Naive thymus-derived CD8-positive, alpha-beta T cell (primary cell): ENCODE measurements at places on chromosomes 7 and 10. TPM values are rescaled to one million over a fixed set of nuclear protein-coding genes. Genes with fewer than 3 reads are reported as not detected.

Gene SGCE
- total RNA-seq: 1.8 TPM

Gene SLC29A4
- total RNA-seq: 0.05 TPM

DNA sequence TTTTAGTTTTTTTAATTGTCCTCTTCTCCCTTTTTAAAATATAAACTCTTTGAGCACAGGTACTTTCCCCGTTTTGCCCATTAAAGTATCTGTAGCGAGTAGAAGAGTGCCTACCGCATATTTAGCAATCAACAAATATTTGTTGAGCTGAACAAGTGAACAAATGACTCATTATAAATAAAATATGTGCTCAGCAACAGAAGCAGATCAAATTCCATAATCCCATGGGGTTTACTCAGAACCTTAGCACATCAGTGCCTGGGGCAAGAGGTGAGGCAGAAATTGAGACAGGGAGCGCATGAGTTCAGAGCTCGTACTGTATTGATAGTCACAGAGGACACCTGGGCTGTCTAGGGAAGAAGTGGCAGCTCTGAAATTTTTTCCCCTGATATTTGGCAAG is 161.0 kb downstream of the SEM1 start:
- DNase-seq: no peak
- no peak overlapping the region for H3K27ac ChIP-seq
- peaks cover 4% of the 10 kb centered on the region for H3K27me3 ChIP-seq
- H3K4me3 ChIP-seq: no peak overlapping the region
- H3K4me1 ChIP-seq: no peaks in the 10 kb centered on the region
- H3K36me3 ChIP-seq: no peaks in the 10 kb centered on the region

DNA sequence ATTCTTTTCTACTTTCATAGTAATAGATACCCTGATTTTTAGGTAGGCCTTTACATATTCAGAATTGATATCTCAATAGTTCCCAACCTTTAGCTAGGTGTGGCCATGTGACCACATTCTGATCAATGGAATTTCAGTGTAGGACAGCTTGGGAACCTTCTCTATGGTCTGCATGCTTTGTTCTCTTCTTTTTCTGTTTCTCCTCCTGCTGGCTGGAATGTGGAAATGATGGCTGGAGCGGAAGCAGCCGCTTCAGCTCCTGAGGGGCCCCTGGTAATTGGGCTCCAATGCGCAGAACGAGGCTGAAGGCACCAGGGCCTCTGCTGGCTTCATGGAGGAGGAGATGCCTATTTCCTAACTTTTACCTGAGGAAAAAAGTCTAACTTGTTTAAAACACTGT is 152.6 kb downstream of the ZMYND11 start:
- no peak for DNase-seq
- no peaks in the 10 kb centered on the region for H3K4me1 ChIP-seq
- H3K27me3 ChIP-seq: no peaks in the 10 kb centered on the region
- no peak overlapping the region for H3K27ac ChIP-seq
- no peak overlapping the region for H3K4me3 ChIP-seq
- peaks cover 3% of the 10 kb centered on the region for H3K36me3 ChIP-seq

DNA sequence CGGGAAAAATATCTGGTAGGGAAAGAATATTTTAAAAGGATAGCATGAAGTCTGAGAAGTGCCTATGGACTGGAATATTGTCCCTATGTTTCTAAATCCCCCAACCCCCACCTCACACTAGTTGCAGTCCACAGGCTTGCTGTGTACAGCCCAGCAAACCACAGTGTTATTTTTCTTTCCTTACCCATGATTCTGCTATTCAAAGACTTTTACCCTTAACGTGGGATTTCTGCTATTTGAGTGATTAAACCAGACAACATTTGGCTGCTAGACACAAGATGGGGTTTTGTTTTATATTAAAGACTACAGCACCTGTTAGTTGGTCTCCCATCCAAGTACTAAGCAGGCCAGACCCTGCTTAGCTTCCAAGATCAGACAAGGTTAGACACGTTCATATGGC is 120.5 kb upstream of the MYO3A start:
- no peaks in the 10 kb centered on the region for H3K4me1 ChIP-seq
- no peaks in the 10 kb centered on the region for H3K36me3 ChIP-seq
- no peak for DNase-seq
- no peak overlapping the region for H3K4me3 ChIP-seq
- H3K27me3 ChIP-seq: peaks cover 3% of the 10 kb centered on the region
